ENCODE measurements at places on chromosomes 3 and 15.

- no peak for DNase-seq
Observed at GRCh38 chr3:94431876-94432570, 369.2 kb downstream of the NSUN3 start.

DNA sequence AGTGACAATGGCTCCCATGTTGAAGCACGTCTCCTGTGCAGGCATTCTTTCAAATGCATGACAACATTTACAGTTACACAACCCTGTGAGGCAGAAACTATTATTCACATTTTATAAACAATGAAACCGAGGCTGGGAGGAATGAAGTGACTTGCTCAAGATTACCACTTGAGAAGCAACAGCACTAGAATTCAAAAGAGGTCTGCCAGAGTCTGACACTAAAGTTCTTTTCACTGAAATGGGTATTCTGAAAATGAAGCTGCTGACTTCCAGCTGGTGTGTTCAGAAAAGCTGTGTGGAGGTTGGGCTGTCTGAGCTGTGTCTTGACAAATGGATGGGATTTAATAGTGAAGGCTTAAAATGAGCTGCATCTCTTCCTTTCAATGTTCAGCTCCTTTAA is 104.4 kb downstream of the THSD4 start:
- no peak for DNase-seq

DNA sequence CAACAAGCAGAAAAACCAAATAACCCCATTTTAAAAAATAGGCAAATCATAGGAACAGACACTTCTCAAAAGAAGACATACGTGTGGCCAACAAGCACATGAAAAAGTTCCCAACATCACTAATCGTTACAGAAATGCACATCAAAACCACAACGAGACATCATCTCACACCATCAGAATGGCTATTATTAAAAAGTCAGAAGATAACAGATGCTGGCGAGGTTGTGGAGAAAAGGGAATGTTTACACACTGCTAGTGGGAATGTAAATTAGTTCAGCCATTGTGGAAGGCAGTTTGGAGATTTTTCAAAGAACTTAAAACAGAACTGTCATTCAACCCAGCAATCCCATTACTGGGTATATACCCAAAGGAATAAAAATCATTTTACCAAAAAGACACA is 60.7 kb downstream of the ABI3BP start:
- DNase-seq = no peak

GRCh38 chr15:99201408-99202175 is 47.8 kb downstream of the TTC23 start:
- no peak for DNase-seq

DNA sequence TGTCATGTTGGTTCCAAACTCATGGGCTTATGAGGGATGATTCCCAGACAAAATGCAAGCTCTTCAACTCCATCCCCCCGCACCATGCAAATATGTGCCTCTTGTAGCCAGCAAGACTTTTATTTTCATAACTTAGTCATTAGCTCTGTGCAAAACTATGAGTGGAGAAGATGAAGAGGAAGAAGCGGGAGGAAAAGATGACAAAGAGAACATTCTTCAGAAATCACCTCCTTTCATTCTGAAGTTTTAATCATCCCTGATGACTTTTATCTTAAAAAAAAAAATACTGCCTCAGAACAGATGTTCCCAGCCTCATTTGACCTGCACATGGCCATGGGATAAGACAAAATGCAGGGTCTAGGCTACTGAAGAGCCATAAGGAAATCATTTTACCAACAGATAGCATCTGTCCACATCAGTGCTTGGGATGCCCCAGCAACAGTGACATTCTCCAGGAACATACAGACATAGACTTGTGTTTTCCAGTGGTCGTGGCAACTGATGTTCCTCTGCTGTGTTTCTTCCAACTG is 145.5 kb downstream of the WNT5A start:
- no peak for DNase-seq

DNA sequence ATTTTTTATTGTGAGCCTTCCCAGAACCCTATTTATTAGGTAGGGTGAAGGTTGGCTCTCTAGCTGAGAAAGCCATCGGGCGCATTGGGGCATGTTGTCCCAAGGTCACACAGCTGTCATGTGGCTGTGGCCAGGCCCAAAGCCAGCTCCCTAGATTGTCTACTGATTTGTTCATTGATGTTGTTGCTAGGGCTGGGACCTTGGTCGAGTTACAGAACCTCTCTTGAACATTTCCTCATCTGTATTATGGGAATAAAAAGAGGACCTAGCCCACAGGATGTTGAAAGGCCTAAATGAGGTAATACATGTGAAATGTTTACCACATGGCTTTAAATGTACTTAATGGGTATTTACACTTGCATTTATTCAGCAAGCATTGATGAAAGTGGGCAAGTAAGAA is 252.5 kb downstream of the SUCLG2 start:
- no peak for DNase-seq

DNA sequence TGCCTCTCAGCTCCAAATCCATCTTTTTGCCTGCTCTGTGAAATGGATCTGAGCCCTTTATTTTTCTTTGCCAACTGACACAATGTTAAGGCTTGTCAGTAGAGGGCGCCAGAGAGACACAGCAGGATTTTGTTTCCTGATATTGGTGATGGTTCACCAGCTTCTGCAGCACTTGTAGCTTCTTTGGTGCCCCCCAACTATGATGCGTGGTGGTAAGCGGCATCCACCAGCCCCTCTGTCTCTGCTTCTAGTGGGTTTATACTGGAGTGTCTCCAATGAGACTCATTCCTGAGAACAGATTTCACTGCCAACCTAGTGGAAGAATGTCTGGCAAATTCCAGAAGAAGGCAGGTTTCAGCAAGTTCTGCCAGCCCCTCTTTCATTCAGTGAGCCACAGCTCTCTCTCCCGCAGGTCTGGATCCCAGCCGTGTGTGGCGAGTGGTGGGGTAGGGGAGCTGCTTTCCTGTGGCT is 471.9 kb upstream of the FRG2C start:
- peak; percentile 10 for DNase-seq

DNA sequence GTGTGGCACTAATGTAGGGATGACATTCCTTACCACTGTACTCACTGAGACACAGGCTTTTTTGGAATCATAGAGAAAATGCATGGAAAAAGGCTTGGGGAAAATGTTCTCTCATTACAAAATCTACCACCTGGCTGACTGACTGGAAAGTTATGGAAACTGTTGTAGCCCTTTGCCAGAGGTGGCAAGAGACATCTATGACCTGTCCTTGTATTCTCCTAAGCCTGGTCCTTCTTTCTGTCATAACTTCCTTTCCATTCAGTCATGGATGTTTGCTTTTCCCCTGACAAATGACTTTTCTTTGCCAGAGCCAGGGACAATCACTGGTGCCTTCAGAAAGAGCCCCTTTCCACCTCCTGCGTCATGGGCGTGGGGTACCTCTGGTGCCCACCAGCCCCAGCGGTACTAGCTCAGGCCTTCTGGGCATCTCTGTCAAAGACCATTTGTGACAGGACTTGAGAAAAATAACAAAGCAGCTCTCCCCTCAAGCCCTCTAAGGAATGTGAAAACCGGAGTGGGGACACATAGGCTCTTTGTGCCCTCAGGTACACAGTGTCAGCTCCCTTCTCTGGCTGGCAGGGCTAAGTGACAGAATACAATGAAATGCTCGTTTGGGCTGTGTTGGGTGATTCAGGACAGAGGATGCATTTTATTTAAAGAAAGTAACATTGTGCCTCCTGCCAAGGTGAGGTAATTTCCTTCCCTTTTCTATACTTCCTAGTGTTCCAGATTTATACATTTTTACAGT is 381.1 kb upstream of the RASGRP1 start:
- no peak for DNase-seq

GRCh38 chr3:156837115-156837514 is 11.0 kb downstream of the LEKR1 start:
- DNase-seq = no peak

DNA sequence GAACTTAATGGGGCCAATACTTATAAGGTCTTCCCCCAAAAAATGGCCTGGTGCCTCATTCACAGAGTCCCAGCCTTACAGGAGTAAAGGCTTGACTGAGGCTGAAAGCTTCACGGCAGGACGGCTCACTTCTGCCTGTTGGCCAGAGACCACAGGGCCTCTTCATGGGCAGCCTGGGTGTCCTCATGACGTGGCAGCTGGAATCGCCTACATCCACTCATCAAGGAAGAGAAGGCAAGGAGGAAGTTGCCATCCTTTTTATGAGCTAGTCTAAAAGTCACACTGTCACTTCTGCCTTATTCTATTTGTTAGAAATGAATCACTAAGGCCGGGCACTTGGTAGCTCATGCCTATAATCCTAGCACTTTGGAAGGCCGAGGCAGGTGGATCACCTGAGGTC is 89.3 kb upstream of the DGKG start:
- DNase-seq = no peak

DNA sequence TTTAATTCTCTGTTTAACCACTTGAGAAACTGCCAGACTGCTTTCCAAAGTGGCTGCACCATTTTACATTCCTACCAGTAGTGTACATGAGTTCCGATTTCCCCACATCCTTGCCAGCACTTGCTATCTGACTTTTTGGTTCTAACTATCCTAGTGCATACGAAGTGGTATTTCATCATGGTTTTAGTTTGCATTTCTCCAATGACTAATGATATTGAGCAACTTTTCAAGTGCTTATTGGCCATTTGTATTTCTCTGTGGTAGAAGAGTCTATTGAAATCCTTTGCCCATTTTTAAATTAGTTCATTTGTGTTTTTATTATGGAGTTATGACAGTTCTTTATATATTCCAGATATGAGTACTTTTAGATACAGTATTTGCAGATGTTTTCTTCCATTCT is 247.8 kb downstream of the GABRB3 start:
- DNase-seq = no peak

- no peak for DNase-seq
Observed at GRCh38 chr15:74225928-74226327, 10.2 kb upstream of the CCDC33 start.

DNA sequence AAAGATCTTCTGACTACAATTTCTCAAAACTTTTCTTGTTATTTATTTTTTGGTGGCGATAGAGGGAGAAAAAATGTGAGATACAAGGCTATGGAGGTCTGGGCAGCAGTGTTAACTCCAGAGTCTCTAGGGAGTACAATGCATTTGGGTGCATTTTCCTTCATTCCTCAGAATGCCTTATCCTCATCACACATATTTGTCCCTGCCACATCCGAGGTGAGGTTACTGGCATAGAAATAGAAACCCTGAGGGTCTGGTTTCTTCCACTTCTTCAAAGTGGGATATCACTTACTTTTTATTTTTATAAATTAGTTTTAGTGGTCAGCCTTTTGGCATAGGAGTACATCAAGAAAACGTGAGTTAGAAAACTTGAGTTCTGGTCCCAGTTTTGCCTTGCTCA is 150.4 kb downstream of the TIGIT start:
- no peak for DNase-seq
